T-helper 2 cell (primary cell): ENCODE measurements at places on chromosomes 4 and X.
A peak's percentile ranks its signal among the peaks of the same experiment; 100 is the strongest.

GRCh38 chrX:69314436-69315348, 149.4 kb upstream of the PJA1 start:
- no peak for DNase-seq

GRCh38 chr4:43843501-43843900, 605.1 kb downstream of the KCTD8 start:
- no peak for DNase-seq

- DNase-seq, result peak; percentile 14
Observed at GRCh38 chr4:127967141-127967775, 2.1 kb downstream of the ABHD18 start.

GRCh38 chr4:6917461-6918271, 8.0 kb downstream of the TBC1D14 start:
- no peak for DNase-seq

DNA sequence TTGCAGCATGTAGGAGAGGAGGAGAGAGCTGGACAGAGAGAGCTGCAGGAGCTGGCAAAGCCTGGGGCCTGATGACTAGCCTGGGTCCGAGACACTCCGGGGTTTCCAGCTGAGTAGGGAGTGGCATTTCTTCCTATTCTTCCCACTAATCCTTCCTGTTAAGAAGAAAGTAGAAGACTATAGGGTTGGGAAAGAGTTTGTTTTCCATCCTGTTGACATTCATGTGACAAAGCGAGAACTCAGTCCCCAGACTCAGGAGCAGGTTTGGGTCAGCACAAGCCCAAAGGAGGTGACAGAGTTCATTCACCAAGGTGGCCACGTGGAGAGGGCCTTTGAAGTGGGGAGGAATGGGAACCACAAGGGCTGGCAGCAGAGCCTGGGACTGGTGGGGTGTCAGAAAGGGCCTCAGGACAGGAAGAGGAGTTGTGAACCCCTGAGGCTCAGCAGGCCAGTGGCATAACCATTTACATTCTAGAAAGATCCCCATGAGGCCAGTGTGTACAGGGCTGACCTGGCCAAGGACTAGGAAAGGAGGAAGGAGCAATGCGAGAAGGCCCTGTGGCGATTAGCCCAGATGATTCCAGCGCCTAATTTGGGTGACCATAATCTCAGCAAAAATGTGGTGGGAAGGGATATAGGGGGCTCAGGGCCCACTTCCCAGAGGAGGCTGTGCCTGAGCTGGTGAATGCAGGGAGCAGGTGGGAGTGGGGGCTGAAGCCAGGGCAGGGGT, 3.3 kb upstream of the HAUS3 start:
- no peak for DNase-seq

GRCh38 chr4:154254999-154255398, 236.6 kb downstream of the DCHS2 start:
- no peak for DNase-seq

- DNase-seq, result no peak
Observed at GRCh38 chrX:45553417-45553816, 352.7 kb upstream of the DIPK2B start.
